Stimulated activated CD4-positive, alpha-beta T cell treated with anti-CD3 and anti-CD28 coated beads, TNF-alpha, amount 100 ng/mL, for 1 hour (primary cell): ENCODE measurements at places on chromosomes 4 and X.

GRCh38 chrX:110399497-110399896 lies 40.8 kb downstream of the RTL9 start:
- no peak for DNase-seq

GRCh38 chr4:103046416-103047290 lies 27.1 kb upstream of the SLC9B1 start:
- DNase-seq = peak; percentile 9

DNA sequence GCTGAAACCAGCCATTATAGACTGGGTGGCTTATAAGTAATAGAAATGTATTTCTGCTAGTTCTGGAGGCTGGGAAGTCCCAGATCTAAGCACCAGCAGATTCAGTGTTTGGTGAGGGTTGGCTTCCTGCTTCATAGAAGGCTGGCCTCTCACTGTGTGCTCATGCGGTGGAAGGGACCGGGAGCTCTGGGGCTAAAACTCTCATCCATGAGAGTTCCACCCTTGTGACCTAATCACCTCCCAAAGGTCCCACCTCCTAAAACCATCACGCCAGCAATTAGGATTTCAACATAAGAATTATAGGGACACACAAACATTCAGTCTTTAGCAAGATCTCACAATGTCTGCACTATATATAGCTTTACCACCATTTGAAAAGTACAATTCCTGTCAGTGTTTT lies 215.2 kb downstream of the CBR4 start:
- DNase-seq = no peak

DNA sequence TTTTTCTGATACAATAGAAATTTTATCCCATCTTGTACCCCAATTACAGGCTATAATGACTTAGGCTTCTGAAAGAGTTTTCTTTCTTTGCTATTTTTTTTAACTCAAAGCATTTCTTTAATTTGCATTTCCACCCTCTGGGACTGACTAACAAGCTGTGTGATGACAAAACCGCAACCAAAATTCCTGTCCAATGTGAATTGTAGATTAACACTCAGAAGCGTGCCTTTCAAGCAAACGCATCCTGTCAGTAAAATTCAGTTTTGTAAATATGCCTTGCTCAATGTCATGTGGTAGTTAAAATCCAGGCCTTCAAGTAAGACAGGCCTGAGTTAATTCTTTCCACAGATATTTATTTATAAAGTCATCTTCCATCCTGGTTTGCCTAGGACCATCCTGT lies 50.3 kb downstream of the STK32B start:
- no peak for DNase-seq

DNA sequence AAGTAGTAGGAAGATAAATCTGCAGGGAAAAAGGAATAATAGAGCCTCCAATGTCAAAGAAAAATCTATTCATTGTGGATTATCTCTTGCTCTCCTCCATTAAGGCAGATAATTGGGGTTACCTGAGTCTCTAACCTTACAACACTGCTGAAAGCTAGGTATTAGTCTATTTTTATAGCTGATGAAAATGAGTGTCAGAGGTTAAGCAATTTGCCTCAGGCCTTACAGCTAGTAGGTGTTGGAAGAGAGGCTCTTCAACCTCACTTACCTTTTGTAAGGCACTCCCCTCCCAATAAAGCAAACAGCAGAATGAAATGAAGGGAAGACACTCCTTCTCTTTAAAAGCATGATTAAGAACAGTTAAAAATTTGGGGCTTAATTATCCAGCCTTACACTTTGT lies 45.4 kb upstream of the GAB1 start:
- no peak for DNase-seq

DNA sequence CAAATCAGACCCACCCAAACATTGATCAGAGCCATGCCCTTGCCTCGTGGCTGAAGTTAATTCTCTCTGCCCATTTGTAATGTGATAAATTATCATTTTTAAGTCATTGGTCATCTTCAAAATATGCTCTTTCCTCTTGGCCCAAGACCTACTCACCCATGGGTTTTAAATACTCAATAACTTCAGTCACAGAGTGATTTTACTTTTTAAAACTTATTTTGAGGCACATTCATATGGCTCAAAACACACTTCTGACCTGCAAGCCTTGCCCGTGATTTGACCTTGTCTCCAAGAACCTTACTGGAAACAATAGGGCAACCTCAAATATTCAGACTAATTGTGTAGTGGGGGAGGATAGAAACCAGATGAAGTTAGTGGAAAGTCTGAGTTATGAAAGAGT lies 176.2 kb upstream of the LNX1 start:
- DNase-seq = no peak

DNA sequence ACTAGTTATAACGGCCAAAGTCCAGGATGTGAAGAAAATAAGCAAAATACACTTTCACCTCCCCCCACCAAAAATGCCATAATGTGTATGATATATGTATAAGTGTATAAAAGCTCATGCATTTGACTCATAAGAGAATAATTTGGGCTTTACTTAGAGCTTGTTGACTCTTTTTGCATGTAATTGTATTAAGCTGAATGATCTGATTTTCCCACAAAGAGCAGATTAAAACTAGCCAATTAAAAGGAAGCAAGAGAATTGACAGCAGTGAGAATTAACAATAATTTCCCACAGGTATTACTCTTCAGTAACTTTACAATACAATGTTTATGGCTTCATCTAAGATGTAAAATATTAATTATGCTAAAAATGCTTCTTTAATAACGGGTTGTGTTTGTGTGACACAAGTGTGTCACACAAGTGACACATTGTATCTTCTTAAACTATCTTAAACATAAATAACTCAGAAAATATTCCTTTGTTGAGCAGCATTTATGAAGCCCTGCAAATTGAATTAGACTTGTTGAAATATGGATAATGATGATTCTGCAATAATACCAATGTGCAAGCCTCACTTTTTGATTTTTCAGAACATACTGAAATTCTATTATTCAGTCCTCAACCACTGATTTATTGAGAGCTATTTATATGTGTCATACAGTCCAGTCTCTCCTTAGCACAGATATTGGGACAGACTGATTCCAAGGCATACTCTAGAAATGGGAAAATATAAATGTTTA lies 134.5 kb downstream of the SLIT2 start:
- no peak for DNase-seq
